ENCODE measurements at places on chromosomes 2 and 18.

DNA sequence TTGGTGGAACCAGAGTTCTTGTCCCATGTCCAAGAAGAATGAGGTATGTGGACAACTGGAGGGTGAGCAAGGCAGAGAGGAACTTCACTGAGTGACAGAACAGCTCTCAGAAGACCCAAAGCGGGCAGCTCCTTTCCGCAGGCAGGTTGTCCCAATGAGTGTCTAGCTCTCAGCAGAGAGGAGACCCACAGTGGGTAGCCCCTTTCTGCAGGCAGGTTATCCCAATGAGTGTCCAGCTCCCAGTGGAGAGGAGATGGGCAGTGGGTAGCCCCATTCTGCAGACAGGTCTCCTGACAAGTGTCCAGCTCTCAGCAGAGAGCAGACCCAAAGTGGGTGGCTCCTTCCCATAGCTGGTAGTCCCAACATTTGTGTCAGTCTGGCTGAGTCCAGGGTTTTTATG is 69.6 kb downstream of the SRBD1 start:
- DNase-seq: no peak

DNA sequence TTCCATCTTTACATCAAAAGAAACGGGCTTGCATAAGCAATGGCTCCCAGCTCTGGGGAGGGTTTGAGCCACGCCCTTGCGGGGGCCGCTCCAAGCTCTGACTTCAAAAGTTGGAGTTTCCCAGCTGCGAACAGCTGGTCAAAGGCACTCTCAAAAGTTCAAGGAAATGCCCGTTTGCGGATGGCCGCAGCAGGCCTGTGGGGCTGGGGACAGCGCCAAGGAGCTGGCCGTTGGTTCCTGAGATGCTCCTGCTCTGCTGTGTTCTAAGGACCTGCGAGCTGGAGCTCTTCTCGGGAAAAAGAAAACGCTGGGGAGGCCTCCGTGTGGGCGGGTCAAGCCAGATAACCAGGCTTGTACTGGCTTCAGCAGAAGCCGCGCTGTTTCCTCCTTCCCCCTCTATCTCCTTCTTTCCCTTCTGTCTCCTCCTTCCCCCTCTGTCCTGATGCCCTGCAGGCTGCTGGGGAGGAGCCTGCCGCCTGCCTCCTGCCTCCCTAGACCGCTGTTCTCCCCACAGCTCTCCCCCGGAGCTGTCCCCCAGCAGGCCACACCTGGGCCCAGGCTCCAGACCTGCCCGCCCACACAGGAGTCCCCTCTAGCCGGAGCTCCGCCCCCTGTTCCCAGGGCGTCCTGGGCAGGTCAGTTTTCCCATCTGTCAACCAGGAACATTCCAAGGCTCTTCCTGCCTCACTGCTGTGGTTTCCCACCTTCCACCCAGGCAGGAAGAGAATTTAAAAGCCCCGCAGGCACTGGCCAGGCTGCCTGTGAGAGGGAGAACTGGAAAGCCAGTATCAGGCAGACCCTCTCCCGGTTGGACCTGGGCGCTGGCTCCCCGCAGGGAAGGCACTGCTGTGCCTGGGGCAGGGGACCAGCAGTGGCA is 14.1 kb downstream of the KLF11 start:
- no peak for DNase-seq

DNA sequence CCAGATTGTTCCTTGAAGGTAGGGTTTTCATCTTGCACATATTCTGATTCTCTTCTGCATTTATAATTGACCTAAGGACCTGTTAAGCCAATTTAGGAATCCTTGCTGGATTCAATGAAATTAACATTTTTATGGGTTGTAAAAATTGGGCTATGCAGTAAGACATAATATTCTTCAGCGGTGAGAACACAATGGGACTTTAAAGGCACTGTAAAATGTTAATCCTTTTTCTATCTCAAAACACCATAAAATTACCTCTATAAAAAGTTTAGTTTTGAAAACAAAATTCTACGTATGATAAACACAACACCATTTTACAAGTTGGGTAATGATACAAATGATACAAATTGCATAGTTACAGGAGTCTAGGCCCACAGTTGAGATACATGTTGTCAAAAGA is 169.2 kb upstream of the DTNA start:
- no peak for DNase-seq

GRCh38 chr2:160651416-160652200 is 158.0 kb upstream of the RBMS1 start:
- DNase-seq: no peak

DNA sequence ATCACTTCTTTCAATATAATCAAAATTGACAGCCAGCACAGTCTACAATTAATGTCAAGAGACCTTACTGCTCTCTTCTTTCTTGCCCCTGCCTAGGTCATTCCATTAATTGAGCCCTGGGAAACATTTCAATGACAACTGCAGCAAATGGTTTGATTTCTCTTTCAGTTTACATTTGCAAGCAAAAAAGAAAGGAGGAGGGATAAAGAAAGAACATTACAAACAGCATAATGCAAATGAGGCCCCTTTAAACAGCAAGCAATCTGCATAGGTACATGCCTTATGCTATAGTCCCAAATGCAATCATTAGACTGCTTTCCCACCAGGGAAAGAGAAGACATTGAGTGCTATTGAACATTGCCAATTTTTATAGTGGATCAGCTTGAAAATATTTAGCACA is 655.0 kb upstream of the CDH2 start:
- no peak for DNase-seq

DNA sequence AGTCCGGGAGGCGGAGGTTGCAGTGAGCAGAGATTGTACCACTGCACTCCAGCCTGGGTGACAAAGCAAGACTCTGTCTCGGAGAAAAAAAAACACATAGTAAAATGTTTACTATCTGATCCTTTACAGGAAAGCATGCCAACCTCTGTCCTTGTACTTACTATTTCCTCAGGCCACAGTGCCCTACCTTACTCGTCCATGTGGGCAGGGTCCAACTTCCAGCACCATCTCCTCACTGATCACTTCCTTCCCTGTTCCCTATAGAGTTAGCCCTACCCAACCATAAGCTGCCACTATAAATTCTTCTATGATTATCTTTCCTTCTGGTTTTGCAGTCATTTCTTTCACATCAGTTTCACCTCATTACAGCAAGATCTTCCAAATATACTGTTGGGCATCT is 136.2 kb downstream of the MYO5B start:
- DNase-seq: no peak

DNA sequence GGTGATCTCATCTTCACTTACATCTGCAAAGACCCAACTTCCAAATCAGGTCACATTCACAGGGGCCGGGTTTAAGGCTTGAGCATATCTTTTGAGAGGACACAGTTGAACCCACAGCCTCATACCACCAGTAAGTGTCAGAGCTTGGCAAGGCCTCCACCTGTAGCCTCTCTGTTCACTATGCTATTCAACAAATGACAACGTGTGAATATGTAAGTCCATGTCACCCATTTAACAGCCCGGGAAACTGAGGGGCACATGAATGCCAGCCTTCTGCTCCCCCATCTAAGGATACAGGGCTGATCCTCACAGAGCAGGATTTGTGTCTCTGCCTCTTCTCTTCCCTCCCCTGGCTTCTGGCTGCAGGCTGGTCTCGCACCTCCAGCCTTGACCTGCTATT is 3.5 kb upstream of the KCNF1 start:
- no peak for DNase-seq

DNA sequence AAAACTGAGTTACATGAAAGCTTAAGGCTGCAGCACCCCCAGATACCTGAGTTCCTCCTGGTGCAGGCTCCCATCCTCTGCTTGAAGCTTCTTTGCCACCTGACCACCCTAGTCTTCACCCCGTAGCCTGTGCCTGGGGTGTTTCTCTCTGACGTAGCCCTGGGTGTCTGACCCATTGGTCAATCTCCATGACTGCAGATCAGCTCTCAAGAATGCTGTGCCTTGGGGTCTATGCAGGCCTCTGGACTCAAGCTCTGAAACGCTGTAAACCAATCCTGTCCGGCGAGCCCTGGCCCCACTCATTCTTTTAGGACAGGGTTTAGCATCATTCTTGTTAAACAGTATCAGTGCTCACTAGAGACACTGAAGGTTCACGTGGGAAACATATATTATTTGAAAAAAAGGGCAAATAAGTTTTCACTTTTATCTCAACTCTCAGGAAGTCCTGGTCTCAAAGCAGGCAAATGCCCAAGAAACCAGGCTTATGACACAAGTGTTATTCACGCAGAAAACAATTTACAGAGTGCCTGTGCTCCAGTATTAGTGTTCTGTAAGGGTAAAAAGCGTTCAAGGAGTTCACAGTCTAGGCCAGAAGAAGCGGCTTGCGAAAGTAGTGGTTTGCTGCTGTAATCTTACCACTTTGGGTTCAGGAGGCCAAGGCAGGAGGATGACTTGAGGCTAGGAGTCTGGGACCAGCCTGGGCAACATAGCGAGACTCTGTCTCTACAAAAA is 22.8 kb upstream of the PPP4R1 start:
- no peak for DNase-seq

- DNase-seq: no peak
Observed at GRCh38 chr2:158953926-158954763, 14.3 kb upstream of the TANC1 start.
